ENCODE measurements at places on chromosomes 4 and X.

GRCh38 chr4:158169931-158170690, 2.7 kb downstream of the GASK1B start:
- DNase-seq: no peak

DNA sequence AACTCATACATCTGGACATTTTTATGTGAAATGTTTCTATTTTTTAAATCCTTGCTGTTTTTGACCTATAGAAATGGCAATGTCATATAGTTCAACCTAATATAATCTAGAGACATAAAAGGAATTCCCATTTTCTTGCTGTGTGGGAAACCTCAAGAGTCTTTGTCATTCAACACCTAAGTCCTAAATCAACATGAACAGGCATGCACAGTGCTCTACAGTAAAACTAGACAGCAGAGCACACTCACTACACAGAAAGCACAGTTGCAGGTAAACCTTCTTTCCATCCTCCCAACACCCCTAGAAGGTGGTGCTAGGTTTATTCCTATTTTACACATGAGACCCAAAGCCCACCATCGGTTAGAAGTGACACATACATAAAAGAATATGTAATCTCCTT, 79.1 kb upstream of the C1QTNF7 start:
- DNase-seq: no peak

DNA sequence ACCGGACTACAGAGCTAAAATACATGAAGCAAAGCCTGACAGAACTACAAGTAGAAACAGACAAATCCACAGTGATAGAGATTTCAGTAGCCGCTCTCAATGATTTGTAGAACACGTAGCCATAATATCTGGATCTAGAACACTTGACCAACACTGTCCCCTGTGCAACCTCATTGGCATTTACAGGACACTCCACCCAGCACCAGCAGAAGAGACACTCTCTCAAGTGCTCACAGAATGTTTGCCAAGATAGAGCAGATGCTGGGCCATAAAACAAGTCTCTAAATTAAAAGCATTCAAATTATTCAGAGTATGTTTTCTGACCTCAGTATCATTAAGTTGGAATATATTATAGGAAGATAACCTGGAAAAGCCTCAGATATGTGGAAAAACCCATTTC, 21.7 kb downstream of the HTT start:
- no peak for DNase-seq

- no peak for DNase-seq
Observed at GRCh38 chrX:418927-419729, 32.4 kb upstream of the PPP2R3B start.

- DNase-seq: no peak
Observed at GRCh38 chr4:185238215-185238681, 28.9 kb downstream of the SNX25 start.

DNA sequence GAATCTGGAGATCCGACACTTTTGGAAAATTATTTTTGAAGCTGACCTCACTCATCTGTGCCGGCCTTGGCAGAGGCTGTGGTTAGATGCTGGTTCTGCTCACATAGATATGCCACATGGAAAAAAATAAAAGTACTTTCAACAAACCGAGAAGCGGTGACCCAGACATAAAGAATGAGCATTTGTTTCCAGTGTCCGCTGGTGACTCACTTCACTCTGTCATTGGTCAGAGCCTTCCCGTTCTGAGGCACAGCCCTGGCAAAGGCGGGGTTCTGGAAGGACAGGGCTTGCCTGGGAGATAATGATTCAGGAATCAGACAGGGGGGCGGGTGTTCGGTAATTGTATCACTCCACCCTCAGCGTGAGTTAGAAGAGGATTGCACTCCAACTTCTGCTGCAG, 172.4 kb upstream of the MXRA5 start:
- no peak for DNase-seq

DNA sequence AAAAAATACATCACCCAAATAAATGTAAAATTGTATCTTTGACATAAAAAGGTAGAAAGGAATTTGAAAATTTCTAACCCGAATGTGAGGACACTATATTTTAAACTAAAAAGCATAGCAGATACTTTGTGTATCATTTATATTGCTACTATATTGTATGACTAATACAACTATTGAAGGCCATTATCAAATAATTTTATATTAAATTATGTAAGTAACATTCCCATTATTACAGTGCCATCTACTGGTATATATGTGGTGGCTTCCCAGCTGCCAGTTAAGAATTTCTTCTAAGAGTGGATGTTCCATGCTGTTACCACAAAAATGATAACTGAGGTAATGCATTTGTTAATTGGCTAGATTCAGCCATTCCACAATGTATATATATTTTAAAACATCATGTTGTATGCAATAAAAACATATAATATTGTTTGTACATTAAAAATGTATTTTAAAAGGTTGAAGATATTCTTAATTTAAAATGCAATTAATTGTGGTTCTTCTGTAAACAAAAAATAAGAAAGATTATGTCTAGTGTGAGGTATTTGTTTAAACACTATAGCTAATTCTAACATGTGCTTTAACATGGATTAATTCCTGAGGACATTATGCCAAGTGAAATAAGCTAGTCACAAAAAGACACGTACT, 65.3 kb downstream of the EGF start:
- DNase-seq: no peak

GRCh38 chr4:98969878-98970785, 25.4 kb upstream of the METAP1 start:
- DNase-seq: no peak

DNA sequence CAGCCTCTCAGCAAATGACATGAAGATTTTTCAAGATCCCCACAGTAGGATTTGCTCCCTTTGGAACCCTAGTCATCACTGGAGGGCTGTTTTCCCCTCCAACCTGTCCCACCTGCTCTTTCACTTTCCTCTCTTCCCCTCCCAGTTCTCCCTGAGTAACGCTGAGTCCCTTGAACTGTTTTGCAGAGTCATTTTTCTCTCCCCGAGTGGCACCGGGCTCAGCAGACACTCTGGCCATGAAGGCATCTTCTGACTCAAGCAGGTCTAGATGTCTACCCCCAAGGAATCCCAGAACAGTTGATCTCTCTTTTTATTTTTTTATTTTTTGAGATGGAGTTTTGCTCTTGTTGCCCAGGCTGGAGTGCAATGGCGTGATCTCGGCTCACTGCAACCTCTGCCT, 52.2 kb downstream of the HTRA3 start:
- no peak for DNase-seq

DNA sequence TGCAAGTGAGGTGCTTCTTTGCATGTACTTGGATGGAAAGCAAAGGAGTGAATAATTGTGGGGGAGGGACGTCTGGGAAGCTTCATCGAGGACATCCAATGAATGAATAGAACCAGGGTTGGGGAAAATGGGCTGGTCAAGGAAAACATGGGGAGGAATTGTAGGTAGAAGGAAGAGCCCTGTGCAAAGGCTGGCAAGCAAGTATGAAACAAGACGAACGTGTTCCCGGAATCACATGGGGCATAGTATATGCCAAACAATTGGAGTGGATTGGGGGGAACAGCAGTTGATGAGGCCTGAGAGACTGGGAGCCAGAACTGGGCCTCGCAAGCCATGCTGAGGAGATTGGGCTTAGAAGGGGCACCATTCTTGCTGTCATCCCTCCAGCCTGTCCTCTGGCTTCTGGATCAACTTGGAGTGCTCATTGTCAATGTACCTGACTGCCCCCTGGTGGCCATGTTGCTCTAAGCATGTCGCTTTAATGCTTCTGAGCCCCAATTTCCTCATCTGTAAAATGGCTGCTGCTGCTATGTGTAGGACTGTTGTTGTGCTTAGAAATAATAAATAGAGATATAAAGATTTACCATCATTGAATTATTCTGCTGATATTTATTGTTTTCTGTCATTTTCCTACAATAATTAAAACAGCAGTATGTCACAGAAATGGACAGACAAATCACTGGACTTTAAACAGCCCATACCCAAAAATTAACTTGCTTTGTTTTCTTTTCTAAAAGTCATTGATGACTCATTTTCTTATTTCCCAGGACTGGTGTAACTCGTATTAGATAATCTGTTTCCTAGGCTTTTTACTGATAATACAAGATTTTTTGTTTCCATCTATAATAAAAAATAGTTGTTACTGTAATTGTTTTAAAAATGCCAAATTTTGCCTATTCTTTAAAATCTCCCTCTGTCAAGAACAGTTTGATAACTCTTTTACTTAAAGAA, 66.4 kb downstream of the JADE3 start:
- peak; percentile 49 for DNase-seq

- DNase-seq: no peak
Observed at GRCh38 chr4:110653321-110654253, 30.7 kb upstream of the PITX2 start.

DNA sequence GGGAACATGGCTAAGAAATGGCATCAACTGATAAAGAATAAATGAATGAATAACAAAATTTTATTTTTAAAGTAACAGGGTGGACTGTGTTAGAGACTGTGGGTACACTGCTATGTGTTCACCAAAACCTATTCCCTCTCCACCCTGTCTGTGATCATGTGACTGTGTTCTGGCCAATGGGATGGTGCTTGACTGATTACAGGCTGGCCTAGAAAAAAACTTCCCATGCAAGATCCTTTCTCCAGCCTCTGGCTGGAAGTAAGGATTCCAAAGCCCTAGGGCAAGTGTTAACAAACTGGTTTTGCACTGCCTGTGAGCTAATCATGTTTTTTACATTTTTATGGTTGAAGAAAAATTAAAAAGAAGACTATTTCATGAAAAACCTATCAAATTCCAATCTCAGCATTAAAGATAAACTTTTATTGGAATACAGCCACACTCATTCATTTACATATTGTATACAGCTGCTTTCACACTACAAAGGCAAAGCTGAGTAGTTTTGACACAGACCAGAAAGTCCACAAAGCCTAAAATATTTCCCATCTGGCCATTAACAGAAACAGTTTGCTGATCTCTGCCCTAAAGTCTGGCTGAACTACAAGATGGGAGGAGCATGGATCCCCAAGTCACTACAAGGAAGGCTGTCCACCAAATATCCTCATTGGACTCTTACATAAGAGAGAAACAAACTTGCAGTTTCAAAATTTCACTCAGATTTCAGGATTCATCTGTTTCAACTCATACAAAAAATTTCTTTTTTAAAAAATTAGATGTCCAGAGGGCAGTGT, 133.2 kb downstream of the ARHGAP6 start:
- no peak for DNase-seq

- DNase-seq: no peak
Observed at GRCh38 chrX:39907964-39908661, 189.6 kb downstream of the BCOR start.

DNA sequence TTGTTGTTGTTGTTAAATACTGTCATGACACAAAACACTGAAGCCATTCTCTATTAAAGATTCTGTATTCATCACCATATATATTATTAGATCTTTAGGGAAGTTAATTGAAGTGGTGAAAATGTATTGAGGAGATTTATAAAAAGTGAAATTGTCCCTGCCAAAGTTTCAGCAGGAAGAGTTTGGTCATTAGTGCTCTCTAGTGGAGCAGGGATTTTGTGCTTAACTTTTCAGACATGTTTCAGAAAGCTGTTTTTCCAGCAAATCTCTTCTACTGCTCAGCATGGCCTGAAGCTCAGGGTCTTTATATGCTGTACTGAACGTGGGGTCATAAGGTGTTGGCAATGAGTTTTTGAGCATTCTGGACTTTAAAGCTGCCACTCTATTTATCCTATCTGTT, 36.7 kb upstream of the CXXC4 start:
- no peak for DNase-seq

Data from stimulated activated CD4-positive, alpha-beta T cell treated with anti-CD3 and anti-CD28 coated beads, TNF-alpha, amount 100 ng/mL, for 4 hours (primary cell).